Left ventricle myocardium superior (tissue), 1 donor: ENCODE measurements at places on chromosomes 2 and 18.

GRCh38 chr2:45156605-45157004 lies 147.4 kb upstream of the SIX2 start:
- no peak for DNase-seq

- no peak for DNase-seq
These were observed 423.1 kb downstream of the FIGN start for GRCh38 chr2:163312713-163313112.

DNA sequence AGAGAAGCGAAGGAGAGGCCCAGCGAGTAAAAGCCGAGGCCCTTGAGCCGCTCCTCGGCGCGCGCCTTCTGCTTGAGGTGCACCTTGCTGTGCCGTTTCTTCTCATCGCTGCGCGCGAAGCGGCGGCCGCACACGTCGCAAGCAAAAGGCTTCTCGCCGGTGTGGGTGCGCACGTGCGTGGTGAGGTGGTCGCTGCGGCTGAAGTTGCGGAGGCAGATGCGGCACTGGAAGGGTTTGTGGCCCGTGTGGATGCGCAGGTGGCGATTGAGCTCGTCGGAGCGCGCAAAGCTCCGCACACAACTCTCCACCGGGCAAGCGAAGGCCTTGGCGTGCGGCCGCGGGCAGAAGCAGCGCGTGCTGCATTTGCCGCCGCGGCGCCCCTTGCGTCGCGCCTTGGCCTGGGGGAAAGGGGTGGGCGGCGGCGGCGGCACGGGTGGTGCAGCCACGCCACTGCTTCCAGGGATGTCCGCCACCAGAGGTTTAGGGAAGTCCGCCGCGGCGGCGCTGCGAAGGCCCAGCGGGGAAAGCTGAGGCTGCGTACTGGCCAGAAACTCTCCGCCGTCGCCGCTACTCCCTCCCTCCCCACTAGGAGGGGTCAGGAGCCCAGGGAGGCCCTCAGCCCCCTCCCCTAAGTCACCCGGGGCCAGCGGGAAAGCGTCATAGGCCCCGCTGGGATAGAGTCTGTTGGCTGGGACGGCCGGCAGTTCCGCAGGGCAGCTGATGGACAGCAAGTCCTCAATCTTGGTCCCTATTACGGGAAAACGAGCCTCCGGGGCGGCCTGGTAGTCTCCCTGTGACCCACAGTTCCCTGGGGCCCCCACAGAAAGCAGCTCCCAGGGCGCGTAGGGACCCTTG lies 1.7 kb downstream of the EGR4 start:
- DNase-seq = no peak

DNA sequence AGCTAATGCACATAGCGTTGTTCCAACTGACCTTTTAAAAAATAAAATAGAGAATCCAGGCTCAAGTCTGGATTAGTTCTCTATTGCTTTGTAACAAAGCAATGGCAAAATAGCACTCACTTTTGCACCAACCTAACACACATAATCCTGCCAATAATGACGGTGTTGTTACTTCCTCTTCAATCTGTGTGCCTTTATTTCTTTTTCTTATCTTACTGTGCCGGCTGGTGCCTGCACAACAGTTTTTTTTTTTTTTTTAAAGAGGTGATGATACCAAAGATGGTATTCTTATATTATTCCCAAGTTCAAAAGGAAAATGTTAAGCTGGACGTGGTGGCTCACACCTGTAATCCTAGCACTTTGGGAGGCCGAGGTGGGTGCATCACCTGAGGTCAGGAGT lies 3.4 kb downstream of the PLB1 start:
- DNase-seq = no peak

- DNase-seq = no peak
These were observed 541 bp upstream of the SCYGR3 start for GRCh38 chr2:227615181-227615580.

DNA sequence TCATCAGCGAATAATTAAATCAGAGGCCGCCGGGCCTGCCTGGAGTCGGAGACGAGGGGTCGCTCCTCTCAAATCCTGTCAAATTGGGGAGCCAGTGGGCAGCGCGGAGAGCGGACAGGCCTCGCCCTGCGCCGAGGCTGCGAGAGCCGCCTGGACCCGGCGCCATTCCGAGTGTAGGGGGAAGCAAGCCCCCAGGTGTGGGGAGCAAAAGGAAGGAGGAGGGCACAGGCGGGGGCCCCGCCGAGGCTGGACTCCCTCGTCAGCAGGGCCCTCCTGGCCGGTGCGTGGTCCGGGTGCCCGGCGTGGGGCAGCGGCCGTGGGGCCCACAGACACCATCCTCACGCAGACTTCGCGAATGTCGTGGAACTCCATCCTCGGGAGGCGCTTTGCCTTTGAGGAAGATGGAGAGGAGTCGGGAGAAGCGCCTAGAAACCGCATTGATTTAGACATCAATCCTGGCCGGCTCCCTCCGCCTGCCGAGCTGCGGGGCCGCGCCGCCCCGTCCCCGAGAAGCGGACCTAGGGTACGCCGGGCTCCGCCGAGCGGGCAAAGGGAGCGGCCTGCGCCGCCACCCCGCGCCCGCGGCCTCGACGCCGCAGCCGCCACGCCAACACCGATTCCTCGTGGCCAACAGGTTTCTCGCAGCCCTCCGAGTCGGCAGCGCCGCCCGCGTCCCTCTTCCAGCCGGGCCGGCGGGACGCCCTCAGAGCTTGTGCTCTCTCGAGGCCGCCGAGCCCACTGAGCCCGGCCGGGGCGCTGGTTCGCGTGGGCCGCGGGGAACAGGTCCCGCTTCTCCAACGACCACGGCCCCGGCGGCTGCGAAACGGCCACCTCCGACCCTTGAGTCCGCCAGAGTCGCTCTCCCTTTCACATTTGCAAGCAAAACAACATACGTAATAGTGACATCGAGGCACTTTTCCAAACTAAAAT lies 6.7 kb upstream of the ONECUT2 start:
- DNase-seq = no peak
